Skin of body (tissue), 3 donors: ENCODE measurements at places on chromosomes 1 and 21. TPM values are rescaled to one million over a fixed set of nuclear protein-coding genes. Genes with fewer than 3 reads are reported as not detected.

DNA sequence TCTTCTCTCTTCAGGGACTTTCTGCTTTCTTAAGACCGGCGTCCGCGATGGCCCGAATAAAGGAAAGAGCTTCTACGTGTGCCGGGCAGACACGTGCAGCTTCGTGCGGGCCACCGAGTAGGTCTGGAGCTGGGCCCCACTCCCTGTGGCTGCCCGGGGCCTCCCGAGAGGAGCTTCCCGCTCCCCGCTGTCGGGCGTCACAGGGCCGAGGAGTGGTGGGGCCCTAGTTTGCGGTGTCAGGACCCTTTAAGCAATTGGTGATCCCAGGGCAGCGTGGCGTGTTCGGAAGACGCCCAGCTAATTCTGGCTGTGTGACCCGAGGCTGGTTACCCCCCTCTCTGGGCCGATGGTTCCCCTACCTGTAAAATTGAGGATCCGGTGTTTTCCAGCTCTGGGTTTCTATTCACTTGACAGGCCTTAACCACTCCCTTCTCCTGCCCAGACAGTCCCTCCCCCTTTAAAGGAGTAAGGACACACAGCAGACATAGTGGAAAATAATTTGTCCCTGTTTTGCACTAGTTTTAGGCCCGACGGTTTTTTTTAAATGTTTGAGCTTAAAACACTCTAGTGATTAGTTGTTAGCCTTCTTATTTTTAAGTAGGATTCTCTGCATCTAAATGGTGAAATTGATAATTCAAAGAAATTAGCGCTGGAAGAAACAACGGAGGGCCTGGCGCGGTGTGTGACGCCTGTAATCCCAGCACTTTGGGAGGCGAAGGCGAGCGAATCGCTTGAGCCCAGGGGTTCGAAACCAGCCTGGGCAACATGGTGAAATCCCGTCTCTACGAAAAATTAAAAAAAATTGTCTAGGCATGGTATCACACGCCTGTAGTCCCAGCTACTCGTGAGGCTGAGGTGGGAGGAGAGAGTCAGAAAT is 553 bp downstream of the TTF2 start:
- peak; percentile 28 for DNase-seq

GRCh38 chr1:156908541-156908940 is 11.9 kb upstream of the LRRC71 start:
- DNase-seq, result no peak

Gene NRAS
- total RNA-seq, result 36.7 TPM

Gene CNR2
- total RNA-seq, result 0.10 TPM

Gene TTC24
- total RNA-seq, result not detected

Gene MXRA8
- 59.7 TPM for total RNA-seq

GRCh38 chr1:30723331-30723755 is at the start of gene MATN1:
TSS of gene MATN1 (minus strand) at chr1:30723585. CDS start at chr1:30723551, 34 bp downstream.
- DNase-seq, result no peak

Gene RUNX3
- 1.9 TPM for total RNA-seq

DNA sequence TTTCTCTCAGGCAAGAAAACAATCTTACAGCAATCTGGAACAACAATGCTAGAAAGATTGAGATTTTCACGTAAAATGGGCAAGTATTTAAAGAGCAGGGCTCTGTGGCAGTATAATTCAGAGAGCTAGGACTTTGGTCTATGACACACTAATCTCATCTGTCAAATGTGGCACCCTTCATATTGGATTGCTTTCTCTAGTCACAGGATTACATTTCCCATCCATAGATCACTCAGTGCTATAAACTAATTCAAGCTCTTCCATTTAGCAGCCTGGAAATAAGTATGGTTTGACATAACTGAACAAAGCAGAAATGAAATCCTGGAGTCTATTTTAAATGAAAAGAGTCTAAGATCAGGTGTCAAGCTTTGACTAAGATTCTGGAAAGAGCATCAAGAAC is 263.1 kb upstream of the TMPRSS15 start:
- DNase-seq, result no peak

GRCh38 chr1:7338439-7338838 is 432.7 kb upstream of the VAMP3 start:
- no peak for DNase-seq
